ENCODE measurements at places on chromosomes 12 and 14. TPM values are rescaled to one million over a fixed set of nuclear protein-coding genes. Genes with fewer than 3 reads are reported as not detected.

The CLEC7A gene
- not detected for total RNA-seq

GRCh38 chr12:81759190-81760051, at the start of gene PPFIA2:
PPFIA2 (minus strand) TSS chr12:81759350.
- no peak for DNase-seq

DNA sequence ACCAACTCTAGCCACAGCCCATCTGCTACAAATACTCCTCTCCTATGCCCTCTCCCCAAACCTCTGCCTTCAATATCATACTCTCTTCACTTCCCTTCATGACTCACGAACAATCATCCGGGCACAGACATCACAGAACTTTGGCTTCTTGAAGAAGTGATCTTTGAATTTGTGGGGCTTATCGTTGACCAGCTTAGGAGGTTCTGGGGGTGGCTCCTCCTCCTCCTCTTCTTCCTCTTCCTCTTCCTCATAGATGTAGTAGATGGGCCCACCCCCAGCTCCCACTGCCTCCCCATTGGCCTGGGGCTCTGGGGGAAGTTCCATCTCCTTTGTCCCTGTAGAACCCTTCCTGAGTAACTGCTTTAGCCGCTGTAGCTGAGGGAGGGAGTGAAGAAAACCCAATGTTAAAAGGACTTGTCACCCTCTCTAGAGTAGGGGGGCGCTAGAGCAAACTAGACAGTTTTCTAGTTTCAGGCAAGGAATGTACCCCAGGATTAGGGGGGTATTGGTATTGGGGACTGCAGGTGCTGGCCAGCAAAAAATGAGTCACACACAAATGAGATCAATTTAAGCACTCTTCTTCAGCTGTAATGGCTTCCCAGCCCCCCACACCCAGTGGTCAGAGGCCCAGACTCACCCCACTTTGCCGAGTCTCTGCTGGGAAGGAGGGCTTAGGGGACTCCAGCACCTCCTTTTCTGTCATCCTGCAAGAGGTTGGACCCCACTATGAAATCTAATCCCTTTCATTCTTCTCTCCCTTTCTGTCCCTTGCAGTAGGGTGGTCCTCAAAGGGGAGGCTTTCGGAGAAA, 1.8 kb downstream of the STAC3 start:
- DNase-seq = no peak

DNA sequence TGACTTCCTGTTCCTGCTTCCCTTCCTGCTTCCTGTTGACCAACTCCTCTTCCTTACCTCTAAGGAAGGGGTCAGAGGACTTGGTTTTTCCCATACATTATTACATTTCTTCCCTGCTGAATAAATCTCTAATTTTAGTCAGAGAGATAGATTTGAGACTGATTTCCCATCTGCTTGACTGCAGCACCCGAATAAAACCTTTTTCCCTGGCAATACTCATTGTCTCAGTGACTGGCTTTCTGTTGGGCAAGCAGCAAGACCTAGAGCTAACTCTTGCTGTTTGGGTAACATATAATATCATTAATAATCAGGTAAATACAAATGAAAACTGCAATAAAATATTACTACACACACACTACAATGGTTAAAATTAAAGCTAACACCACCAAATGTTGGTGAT, 132.2 kb downstream of the FSCB start:
- DNase-seq = no peak

GRCh38 chr12:106673141-106673540, 90.3 kb downstream of the RFX4 start:
- no peak for DNase-seq

The CABP1 gene
- not detected for total RNA-seq

DNA sequence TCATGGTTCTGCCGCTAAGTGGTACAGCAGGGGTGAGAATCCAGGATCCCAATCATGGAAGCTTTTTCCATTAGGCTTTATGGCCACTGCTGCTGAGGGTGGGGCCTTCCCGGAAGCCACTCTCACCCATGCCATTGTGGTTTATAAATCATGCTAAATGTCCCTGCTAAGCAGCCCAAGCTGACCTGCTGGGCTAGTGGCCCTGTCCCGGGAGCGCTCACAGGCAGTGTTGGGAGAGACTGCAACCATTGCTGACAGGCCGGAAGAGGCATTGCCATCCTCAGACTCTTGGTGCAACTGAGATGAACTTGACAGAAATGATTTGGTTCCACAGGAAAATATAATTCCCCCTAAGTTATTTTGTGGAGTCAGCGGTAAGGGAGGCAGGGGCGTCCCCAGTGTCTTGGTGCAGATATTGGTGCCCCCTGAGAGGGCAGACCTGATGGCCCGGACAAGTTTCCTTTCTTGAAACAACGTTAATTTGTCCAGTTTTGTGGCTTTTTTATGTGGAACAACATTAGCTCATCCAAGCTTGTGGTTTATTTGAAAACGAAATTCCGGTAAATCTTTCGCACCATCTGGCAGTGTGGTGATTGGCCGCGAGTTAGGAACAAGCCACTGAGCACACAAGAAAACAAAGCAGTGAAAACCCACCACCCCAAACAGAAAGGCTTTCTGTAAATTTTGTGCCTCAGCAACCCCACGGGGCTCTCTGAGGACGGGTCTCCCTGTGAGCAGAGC, 82.3 kb downstream of the SSPN start:
- no peak for DNase-seq

All from mammary epithelial cell (primary cell).